ENCODE measurements at places on chromosomes 7 and 10.

GRCh38 chr10:45180946-45181875 lies 134.2 kb downstream of the OR13A1 start:
- DNase-seq = peak; percentile 70

- DNase-seq = no peak
These were observed 66.4 kb downstream of the CDC123 start for GRCh38 chr10:12262278-12262981.

DNA sequence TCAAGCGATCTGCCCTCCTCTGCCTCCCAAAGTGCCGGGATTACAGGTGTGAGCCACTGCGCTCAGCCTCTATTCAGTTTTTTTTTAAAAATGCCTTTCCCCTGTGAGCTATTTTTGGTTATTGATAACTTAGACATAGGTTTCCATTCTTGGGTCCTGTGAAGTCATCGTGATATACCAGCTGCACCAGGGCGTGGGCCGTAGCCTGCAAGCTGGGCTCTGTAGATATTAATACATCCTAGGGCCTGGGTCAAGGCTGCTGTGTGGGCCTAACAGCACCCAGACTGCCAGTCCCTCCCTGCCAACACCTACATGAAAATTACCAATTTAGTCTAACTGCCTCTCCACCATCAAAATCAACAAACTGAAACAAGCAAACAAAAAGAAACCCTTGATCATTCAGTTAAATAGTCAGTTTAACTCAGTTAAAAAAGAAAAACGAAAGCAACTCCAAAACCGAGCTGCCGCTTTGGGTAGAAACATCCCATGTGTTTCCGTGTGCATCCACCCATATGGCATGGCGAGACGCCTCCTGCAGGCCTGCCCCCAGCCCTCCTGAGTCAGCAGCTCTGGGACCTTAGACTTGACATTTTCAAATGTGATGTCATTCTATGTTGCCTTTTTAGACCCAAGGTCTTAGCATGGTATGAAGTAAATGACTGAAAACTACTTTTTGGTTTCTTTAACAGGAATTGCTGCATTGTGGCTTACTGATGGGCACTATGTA lies 330.2 kb downstream of the GLRX3 start:
- no peak for DNase-seq

DNA sequence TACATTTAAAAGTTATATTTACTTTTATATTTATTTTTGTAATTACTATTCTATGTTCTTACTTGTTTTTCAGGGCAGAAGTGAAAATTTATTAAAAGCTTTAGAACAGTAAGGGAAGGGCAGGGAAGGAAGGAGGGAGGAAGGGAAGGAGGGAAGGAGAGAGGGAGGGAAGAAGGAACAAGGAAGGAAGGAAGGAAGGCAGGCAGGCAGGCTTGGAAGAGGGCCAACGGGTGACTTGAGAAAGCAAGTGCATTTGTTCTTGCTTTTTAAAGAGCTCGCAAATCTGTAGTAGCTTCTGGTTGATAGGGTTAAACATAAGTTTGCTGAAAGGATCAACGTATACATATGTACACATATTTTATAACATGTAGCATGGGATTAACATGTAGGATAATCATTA lies 725.3 kb upstream of the FZD8 start:
- no peak for DNase-seq

GRCh38 chr7:44994877-44995554 lies 5.0 kb upstream of the CCM2 start:
- no peak for DNase-seq

DNA sequence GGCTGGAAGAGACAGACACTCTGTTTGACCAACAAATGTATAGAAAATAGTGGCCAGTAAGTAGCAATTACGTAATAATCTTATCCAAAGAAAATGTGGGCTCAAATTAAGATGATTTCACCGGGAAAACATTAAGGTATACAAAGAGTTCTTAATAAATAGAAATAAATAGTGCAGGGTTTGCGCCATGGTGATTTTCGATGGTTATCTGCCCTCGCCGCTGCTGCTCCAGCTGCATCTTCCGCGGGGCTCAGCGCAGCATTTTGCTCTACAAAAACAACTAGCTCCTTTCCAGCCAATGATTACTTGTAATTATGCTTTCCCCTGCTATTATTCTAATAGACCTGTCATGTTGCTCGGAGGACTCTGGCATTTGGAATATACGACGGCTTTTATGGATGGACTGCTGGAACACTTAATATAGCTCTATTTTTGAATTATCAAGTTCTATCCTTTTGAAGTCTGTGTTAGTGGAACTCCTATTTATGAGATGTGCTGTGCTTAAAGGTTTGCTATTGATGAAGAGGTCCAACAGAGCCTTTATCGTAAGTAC lies 103.8 kb downstream of the BUB3 start:
- DNase-seq = no peak

DNA sequence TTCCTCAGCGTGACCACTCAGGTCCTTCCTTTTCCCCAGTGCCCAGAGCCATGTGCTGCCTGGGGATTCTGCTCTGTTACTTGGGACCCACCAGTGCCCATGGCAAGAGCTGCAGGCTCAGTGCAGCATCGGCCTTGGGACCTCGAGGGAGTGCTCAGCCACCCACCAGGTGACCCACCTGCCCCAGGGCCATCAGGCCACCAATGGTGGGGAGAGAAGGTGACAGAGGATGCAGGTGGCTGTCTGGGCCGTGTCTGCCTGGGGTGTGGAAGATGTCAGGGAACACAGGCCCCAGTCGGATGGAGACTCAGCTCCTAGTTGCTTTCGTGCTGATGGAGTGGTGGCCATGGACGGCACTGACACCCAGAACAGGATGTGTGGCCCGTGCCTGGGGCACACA lies 104.7 kb upstream of the FAM20C start:
- no peak for DNase-seq

DNA sequence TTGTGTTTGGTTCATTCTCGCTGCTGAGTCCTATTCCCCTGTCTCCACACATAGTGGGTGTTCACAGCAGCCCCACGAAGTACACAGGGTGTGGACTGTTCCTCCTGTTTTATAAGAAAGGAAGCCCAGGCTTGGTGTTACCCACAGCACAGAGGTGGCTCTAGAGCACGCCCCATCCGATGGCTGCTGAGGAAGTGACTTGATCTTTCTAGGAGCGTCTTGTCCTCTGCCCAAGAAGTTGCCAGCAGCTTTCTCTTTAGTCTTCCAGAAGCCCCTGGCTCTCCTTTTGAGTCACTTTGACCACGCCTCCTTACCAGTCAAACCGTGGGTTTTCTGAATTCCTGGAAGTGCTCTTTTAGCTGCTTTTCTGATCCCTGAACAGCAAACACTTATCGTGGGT lies 94.0 kb downstream of the GRK5 start:
- DNase-seq = no peak

DNA sequence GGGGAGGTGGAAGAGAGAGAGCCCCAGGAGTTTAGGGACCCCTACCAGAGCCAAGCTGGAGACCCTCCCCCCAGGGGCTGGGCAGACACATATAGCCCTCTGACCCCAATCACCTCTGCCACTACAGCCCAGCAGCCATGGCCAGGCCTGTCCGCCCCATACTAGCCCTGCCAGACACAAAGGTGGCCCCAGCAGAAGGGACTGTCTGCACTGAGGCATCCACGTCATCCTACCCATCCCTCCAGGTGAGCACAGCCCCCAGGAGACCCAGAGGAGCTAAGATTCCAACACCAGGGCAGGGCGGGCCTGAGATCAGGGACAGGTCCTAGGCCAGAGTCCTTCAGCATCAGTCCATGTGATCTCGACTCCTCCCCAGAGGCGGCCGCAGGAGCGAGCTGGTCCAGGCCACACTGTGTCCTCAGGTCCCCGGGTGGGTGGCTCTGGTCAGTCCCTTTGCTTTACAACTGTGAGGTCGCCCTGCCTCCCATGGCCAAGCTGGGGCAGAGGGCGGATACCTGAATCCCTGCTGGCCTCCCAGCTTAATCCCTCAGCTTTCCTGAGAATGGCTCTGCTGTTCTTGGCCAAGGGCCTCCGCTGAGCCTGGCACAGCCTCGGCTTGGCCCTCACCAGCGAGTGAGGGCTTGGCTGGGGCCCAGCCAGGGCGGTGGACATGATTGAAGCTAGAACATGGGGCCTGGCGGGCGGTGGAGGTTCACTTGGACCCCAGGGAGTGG lies 14.3 kb upstream of the ELN start:
- no peak for DNase-seq

DNA sequence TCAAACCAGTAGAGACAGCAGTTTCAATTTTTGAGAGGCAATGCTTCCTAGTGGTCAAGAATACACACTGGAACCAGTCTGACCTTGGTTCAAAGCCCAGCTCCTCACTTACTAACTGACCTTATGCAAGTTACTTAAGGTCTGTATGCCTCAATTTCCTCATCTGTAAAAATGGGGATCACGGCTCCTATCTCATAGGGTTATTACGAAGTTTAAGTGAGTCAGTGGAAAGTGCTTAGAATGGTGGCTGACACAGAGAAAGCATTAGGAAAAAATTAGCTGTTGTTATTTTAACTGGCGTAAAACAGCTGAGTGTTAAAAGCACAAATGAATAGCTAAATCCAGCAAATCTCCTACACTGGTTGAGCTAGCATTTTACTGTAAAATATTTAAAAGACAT lies 162.4 kb upstream of the LAMB4 start:
- DNase-seq = no peak

- DNase-seq = no peak
These were observed 62.4 kb downstream of the COA1 start for GRCh38 chr7:43666938-43667337.

GRCh38 chr10:118917701-118918100 lies 111.8 kb upstream of the NANOS1 start:
- DNase-seq = no peak

Measured in AG08396 (cell line).